ENCODE measurements at places on chromosomes 4 and X.
A peak's percentile ranks its signal among the peaks of the same experiment; 100 is the strongest.

- no peak for DNase-seq
Observed at GRCh38 chr4:166823126-166823525, 411.2 kb downstream of the SPOCK3 start.

DNA sequence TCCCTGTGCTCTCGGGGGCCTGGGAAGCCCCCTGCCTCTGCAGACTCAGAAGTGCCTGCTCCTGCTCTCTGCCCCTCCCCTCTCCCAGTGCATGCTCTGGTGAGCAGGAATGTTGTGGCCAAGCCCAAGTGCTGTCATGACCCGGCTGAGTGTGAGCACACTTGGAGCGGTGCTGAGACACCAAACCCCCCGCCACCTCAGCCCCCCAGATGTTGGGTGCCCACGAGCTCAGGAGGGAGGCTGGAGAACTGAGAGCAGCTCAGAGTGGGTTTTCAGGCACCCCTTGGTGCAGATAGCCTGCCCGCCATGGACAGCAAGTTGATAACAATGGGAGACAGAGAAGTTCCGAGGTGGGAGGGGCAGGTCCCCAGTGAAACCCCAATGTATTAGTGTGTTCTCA is 477.4 kb downstream of the ACTRT1 start:
- DNase-seq, result no peak

- DNase-seq, result no peak
Observed at GRCh38 chr4:47466056-47466785, 2.7 kb upstream of the COMMD8 start.

DNA sequence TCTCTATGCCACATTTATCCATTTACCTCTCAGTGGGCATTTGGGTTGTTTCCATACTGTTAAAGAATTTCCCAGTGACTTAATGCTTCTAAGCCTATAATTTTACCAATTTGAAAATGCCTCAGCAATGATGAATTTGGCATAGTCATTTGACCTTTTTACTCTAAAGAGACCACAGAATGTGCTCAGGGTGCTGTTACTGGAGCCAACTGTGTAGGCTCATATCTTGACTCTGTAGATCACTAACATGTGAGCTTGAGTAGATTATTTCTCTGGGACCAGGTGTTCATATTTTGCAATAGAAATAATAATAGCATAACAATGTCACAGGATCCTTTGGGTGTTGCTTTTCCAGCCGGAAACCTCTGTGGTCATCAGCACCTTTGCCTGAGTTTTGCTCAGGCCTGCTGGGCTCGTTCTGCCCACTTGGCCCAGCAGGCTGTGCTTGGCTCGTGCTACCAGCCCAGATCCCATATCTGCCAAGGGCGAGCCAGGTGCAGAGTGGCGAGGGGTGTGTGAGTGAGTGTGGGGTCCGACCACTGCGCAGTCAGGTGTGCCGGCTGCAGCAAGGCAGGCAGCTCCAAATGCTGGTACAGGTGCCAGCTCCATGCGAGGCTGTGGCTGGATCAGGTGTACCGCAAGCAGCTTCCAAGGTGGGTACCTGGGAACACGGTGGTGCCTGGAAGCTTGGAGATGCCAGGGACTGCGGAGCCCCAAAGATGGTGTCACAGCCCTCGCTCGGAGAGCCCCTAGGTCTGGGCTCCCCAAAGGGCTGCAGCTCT is 70.6 kb upstream of the ANK2 start:
- no peak for DNase-seq

DNA sequence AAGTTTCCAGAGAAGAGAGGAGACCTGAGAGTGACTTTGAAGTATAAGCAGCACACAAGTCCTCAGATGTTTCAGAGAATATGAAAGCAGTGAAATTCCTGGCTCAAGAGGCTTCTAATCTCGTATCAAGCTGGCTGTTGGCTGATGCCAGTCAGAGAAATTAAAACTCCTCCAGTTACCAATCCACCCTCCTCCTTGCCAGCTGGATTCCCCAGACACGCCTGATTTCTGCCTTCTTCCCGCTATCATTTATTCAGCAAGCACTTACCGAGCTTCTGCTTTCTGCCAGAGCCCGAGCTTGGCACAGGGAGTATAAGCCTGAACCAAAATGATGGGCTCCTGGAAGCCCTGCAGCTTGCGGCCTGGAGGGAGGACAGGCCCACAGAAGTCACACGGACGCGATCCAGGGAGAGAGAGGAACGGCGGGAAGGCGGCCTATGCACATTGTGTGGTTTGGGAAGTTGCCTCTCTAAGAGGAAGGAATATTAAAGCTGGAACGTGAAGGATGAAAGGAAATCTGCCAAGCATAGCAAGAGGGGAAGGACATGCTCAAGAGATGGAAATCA is 102.4 kb upstream of the TBL1X start:
- no peak for DNase-seq

DNA sequence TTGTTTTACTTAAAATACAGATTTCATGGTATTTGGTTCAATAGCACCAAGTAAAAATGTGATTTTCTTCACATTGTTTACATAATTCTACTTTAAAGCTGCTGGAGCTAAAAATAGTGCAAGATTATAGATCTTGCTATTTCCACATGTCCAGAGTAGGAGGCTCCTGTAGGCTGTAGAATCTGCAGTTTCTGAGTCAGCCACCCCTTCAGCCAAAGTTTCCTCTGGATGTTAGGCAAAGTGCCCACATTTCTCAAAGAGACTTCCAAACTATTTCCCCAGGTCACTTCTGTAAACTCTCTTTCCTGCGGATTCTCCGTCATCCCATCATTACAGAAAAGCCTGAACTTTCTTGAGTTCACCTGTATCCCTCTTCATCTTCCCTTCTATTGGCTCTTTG is 342.5 kb upstream of the FSTL5 start:
- no peak for DNase-seq

DNA sequence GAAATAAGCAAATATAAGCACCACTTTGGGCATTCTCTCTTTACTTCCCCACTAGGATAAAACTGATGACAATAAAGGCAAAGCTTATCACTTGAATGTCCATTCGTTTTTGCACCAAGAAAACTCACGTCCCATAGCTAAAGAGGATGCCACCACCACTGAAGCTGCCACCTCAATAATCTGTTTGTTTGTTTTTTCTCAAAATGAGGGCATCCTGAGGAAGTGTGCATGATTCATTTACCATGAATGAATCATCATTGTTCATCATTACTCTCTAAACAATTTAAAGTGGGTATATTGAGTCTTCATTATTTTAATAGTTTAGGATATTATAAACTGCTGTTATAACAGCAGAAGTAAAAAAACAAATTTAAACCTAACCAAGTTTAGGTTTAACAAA is 168.2 kb downstream of the DCTD start:
- DNase-seq, result no peak

- DNase-seq, result no peak
Observed at GRCh38 chrX:124328765-124329164, 3.7 kb upstream of the TEX13D start.

DNA sequence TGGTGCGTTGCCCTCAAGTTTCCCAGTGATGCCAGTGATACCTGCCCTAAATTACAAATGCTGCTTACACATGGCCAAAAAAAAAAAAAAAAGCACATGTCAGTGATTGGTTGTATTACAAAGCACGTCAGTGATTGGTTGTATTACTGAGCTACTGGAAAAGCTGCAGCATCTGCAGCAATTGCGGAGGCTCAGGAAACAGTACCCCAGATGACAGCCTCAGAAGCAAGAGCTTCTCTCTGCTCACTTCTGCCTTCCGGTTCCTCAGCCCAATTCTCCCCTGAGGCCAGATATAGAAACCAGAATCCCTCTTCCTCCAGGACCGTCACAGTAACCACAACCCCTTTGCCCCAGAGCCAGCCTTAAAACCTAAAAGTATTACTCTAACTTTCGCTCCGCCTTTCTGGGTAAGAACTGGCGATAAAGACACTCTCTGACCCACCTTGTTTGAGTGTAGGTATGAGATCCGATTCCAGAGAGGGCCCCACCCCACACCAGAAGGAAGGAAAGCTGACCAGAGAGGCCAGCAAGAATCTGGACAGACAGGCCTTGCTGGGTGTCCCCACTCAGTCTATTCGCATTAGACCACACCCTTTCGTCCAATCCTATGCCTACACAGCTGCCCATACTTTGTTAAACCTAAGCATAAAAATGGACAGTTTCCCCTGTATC is 85.0 kb upstream of the SORBS2 start:
- no peak for DNase-seq

DNA sequence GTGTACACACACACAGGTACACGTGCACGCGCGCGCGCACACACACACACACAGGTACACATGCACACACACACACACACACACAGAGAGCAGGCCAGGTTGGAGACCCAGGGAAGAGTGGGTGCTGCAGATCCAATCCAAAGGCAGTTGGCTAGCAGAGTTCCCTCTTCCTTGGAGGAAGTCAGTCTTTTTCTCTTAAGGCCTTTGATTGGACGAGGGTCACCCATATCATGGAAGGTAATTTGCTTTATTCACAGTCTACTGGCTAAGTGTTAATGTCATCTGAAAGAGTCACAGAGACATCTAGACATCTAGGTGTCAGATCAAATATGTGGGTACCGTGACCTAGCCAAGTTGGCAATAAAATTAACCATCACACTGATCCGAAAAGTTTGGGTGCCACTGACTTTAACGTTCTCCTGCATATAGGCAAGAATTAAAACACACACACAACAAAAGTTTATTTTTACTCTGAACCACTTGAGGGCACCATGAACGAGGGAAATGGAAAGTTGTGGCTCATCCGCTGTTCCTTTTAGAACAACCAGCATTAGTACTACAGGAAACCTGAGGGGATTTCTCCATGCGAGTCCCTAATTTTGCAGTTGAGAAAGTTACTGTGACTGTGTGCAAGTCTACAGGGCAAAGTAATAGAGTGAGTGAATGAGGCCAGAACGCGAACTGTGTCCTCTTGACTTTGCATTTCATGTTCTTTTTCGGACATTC is 66.0 kb upstream of the STOX2 start:
- DNase-seq, result no peak

DNA sequence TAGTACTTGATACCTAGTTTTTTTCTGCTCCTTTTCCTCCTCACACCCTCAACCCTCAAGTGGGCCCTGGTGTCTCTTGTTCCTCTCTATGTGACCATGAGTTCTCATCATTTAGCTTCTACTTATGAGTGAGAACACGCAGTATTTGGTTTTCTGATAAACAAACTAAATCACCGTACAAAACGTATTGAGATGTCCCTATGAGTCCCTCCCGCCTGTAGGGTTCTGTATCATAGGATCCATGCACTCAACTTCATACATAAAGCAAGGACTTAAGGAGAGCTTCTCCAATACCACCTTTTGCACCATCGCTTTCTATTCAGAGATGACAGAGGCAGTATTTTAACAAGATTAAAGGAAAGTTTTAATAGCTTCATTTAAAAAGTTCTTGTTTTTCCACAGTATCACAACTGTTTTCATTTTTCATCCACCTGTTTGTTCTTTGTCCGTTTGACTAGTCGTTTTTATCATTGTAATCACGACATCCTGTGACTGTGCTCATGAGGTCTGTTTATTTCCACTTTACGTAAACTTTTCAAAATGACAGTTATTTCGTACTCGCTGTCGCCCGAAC is 457 bp upstream of the RAB9A start:
- DNase-seq, result no peak

GRCh38 chrX:141402897-141403610 is 160.7 kb upstream of the SPANXC start:
- no peak for DNase-seq

- no peak for DNase-seq
Observed at GRCh38 chrX:50635817-50636365, 165.3 kb upstream of the DGKK start.

DNA sequence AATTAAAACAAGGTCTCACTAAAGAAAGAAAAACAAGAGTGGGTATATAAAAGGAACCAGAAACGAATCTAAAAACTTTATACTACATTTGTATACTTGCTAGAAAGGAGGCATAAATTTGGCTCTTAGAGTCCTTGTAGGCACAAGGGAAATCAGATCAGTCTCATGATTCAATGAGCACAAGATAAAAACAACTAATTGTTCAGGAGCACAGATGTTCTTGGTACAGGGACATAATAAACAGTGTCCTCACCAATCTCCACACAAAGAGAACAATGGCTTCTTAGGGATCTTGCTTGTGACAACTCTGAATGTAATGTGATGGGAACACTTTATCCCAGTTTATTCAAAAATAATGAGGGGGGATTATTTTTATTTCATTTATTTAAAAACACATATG is 28.3 kb downstream of the TMEM144 start:
- DNase-seq, result no peak

DNA sequence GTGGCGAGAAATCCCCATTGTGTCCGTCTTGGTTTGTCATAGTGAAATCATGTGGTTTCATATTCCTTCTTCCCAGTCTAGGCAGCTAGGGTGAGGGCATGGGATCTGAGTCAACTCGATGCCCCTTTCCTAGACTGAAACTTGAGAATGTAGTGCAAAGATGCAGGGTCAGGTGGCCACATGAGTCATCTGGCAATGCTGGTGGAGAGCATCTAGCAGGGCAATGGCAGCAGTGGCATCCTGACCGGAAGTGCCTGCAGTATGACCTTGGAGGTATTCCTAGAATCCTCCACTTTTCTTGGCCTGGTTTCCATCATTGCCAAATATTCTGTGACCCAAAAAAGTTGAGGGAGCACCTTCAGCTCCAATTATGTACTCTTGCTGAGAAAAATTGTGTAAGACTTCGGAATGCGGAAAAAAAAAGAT is 39.1 kb upstream of the TMEM184C start:
- no peak for DNase-seq

DNA sequence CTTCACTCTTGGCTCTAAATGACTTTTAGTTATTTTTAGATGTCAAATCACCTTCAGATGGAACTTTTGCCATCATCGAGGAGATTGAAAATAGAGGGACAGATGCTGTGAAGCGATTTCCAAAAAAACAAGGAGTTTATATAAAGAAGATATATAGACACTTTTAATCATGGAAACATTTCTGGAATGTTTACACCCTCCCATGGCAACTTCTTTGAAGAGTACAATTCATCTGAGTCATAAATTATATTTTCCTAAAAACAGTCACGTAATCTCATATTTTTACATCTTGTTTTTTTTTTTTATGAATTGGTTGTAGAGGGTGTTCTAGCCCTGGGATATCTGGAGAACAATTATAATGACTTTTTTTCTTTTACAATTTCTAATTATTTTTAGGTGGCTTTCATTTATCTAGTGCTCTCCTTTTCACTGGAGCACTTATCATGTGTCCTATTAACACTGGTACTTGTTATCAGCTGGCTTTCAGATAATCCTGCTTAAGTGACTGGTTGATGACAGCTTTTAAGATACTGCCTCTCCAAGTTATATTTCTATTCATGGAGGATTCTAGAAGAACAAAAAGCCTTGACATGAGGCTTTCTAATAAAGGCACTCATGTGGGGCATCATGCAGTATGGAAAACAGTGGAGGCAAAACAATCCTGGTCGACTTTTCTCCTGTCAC is 24.9 kb downstream of the PCDH7 start:
- no peak for DNase-seq

DNA sequence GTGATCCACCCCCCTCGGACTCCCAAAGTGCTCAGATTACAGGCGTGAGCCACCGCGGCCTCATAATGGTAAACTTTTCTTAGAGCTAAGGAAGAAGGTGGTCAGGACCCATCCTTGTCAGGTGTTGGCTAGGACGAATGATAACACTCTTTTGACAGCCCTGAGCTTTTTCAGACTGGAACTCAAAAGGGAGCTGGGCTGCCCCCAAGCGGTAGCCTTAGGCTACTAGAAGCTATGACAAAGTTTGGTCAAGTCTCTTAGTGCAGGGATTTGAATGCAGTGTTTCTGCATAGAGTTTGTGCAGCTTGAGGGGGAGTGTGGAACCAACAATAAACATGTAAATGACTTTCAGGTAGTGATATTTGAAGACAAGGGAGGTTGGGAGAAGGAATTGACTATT is 11.8 kb upstream of the HSD17B10 start:
- DNase-seq, result peak; percentile 59
